ENCODE measurements at places on chromosomes 2 and 18.

GRCh38 chr18:68072744-68073143 is 556.2 kb upstream of the DSEL start:
- no peak for DNase-seq

- DNase-seq: no peak
Observed at GRCh38 chr2:233638836-233639235, 2.6 kb downstream of the UGT1A10 start.

DNA sequence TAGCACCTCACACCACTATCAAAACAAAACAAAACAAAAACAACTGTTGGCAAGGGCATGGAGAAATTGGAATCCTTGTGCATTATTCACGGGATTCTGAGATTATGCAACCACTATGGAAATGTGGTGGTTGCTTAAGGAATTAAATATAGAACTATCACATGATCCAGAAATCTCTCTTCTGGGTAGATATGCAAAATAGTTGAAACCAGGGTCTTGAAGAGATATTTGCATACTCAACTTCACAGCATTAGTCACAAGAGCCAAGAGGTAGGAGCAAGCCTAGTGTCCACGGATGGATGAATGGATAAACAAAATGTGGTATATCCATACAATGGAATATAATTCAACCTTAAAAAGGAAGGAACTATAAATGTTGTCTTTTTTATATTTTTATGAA is 7.0 kb downstream of the TMEM131 start:
- no peak for DNase-seq

- no peak for DNase-seq
Observed at GRCh38 chr2:160465406-160465805, 28.2 kb downstream of the RBMS1 start.

DNA sequence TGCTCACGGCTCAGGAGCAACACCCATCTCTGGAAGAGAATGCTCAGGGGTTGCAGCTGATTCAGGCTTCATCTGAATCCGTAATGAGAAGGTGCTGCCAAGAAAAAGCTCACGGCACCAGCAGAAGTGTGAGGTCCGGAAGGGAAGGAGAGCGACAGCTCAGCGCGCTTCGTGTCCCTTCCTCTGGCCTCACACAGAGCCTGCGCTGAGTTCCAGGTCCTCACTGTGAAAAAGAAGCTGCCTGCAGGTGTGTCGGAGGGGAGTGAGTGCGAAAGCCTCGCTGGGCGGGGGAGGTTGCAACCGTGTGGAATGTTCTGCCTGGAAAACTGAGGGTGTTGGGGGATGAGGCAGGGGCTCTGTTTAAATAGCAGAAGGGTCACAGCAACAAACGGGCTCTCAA is 76.2 kb upstream of the TWIST2 start:
- no peak for DNase-seq

DNA sequence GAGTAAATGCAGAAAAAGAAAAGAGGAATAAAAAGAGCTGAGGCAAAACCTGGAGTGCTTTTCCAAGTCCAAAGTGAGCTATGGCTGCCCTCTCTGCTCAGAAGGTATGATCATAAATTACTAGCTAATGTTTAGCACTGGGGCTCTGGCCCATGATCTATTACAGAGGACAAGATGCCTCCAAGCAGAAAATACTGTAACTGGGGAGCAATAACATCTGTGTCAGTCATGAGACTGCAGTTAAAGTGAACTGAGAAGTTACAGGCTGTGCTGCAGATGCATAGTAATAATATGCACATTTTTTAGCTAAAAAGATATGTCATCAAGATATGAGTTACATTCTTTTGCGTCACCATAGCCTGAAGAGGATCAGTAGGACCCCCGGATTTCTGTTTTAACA is 209.4 kb upstream of the RBBP8 start:
- no peak for DNase-seq

DNA sequence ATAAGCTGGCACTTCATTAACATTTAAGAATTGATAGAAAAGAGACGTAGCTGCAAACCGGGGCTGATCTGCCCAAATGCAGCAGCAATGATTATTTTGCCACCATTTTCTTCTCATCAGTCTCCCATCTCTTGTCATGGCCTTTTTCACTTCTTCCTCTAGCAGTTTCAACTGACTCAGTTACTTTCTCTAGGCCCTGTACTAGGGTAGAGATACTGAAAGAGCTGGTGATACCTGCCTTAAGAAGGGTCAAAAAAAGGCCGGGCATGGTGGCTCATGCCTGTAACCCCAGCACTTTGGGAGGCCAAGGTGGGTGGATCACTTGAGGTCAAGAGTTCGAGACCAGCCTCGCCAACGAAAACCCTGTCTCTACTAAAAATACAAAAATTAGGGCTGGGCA is 127.4 kb downstream of the LTBP1 start:
- DNase-seq: no peak

GRCh38 chr2:56082665-56083064 is 101.1 kb upstream of the CCDC85A start:
- no peak for DNase-seq

GRCh38 chr2:1914541-1915165 is 170.3 kb upstream of the PXDN start:
- DNase-seq: no peak

GRCh38 chr2:68127358-68128242 is 30.1 kb upstream of the PNO1 start:
- no peak for DNase-seq

- no peak for DNase-seq
Observed at GRCh38 chr2:215767625-215768024, 245.7 kb downstream of the MREG start.

GRCh38 chr2:217616936-217617335 is 385.9 kb downstream of the TNS1 start:
- DNase-seq: no peak

DNA sequence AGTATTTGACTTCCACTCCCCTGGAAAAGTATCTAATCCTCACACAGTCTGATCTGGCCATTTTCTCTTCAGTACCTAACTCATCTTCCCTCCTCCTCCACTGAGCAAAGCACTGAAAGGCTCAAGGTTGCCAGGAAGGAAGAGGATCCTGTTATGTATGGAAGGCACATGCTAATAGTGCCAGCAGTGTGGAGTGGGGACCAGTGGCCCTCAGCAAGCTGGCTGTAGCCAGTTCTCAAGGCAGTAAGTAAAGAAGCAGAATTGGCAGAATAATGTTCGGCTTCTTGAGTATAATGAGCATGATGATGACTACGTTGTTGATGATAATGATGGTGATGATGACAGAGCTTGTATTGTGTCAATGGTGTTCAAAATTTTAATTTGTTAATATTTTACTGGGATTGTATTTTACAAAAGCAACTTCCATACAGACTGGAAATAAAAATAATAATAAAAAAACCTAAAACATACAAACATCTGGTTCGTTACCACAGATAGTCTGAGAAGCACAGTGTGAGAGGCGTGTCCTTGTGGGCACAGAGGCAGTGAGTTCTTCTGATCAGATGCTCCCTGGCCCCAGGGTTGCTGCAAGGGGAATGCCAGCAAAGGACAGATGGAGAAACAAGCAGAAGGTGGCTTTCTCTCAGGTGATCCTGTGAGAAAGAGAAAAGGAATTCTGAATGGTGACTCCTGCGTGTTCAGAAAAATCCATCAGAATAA is 528.8 kb downstream of the CMPK2 start:
- no peak for DNase-seq

- no peak for DNase-seq
Observed at GRCh38 chr2:274503-274902, 9.8 kb downstream of the ACP1 start.

DNA sequence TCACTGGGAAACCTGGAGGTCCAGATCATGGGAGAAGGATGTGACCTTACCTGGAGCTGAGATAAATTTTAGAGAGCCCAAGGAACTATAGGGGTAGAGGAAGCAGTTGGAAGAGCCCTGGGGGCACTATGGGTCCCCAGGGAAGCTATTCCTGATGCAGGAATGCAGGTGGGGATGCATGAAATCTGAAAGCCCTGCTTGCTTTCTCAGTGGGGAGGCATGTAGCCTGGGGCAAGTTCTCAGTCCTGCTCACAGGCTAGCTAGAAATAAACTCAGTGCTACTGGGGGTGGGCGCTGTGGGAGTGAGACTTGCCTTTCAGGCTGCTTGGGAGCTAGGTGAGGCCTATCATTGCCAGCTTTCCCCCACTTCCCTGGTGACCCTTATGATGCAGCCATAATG is 499.7 kb downstream of the PTH2R start:
- DNase-seq: no peak

- DNase-seq: no peak
Observed at GRCh38 chr2:230590333-230590732, 122.3 kb upstream of the CAB39 start.

- no peak for DNase-seq
Observed at GRCh38 chr2:67656875-67657274, 259.7 kb downstream of the ETAA1 start.

GRCh38 chr2:108351889-108352288 is 25.9 kb upstream of the SULT1C4 start:
- no peak for DNase-seq

DNA sequence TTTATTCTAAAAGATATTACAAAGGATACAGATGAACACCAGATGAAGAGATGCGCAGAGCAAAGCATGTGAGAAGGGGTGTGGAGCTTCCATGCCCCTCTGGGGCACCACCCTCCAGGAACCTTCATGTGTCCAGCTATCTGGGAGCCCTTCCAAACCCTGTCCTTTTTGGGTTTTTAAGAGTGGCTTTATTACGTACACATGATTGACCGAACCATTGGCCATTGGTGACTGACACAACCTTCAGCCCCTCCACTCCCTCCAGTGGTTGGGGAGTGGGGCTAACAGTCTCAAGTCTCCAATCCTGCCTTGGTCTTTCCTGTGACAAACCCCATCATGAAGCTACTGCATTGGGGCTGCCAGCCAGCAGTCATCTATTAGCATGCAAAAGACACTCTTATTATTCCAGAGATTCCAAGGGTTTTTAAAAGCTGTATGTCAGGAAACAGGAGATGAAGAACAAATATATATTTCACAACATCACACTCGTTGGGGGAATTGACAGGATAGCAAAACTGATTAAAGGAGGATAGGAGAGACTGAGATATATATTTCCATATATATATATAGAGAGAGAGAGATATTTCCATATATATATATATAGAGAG is 19.4 kb downstream of the IL1B start:
- DNase-seq: no peak

- no peak for DNase-seq
Observed at GRCh38 chr2:65049010-65049639, 7.1 kb upstream of the CEP68 start.

DNA sequence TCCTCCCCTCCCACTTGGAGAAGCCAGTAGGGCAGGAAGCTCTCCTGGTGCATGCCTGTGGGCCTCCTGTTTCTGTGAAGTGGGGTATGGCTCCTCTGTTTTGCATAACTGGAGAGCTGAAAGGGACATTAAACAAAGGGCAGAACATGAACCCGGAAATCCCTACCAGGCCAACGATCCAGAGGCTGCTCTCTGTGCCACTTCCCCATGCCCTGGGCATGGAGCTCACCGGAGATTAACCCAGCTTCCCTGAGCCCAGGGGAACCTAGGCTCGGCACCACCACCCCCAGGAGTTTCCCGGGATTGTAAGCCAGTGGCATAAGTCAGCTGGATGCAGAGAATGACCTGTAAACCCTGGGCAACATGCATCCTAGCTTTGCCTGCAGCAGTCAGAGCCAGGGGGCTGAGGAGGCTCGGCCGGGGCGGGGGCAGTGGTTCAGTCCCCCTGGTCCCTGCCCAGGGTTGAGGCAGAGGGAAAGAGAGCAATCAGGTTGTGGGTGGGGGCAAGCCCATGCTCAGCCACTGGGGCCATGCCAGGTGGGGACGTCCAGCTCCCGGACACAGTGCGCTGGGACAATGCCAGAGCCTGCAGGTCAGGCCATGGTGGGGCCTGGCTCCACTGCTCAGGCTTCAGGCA is 49.5 kb downstream of the TIMM21 start:
- DNase-seq: no peak

GRCh38 chr2:148896136-148896535 is 21.1 kb downstream of the KIF5C start:
- no peak for DNase-seq

DNA sequence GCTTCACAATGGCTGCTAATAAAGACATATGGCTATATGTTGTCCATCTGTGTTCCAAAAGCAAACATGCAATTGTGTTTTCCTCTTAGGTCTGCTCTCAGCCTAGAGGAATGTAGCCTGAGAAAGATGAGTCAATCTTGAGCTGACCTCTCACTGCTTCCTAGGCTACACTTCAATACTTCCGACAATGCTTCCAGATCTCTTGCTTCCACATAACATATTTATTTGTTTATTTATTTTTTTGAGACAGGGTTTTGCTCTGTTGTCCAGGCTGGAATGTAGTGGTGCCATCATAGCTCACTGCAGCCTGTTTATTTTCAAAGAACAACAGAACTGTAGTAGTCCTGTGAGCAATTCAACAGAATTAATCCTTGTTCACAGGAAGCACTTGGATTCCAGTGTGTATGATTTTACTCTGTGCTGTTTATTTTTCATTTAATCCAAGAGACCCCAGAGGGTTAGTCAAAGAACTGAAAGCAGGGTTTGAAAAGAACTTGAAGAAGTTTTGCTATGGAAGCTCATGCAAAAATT is 437.9 kb downstream of the TXNL1 start:
- DNase-seq: no peak

DNA sequence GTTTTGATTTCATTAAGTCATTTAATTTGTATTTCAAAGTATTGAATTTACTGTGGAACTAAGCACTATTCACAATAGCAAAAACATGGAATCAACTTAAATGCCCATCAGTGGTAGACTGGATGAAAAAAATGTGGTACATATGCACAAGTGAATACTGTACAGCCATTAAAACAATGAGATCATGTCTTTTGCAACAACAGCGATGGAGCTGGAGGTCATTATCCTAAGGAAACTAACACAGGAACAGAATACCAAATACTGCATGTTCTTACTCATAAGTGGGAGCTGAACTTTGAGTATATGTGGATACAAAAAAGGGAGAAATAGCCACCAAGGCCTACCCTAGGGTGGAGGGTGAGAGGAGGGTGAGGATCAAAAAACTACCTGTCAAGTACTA is 164.4 kb downstream of the BABAM2 start:
- DNase-seq: no peak

- peak; percentile 15 for DNase-seq
Observed at GRCh38 chr2:29923110-29923721, 1.8 kb upstream of the ALK start.

GRCh38 chr2:102639429-102639828 is 20.1 kb downstream of the SLC9A2 start:
- no peak for DNase-seq

GRCh38 chr2:6113786-6114185 is 421.6 kb downstream of the SOX11 start:
- no peak for DNase-seq

- no peak for DNase-seq
Observed at GRCh38 chr18:68705119-68705518, 9.8 kb downstream of the TMX3 start.

DNA sequence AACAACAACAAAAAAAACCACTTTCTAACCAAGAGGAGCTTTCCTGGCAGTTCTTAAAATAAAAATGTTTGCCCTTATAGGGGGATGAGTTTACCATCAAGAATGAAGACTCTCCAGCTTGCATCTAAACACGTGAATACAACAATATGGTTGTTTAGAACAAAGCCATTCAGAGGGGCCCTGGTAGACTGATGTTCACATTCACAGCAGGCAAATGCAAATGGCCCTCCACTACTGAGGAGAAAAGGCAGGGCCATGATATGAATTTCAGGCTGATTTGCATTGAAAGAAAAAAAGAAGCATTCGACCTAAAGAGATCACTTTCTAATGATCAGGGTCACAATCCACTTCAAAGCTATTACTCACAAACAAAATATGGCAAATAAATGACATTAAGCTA is 65.3 kb upstream of the OTOS start:
- DNase-seq: no peak

Data from stimulated activated CD8-positive, alpha-beta memory T cell treated with anti-CD3 and anti-CD28 coated beads, Interleukin-7, amount 100 ng/mL, for 48 hours (primary cell).